ENCODE measurements at places on chromosomes 11 and 22. TPM values are rescaled to one million over a fixed set of nuclear protein-coding genes. Genes with fewer than 3 reads are reported as not detected.
A peak's percentile ranks its signal among the peaks of the same experiment; 100 is the strongest.

The EI24 gene
- total RNA-seq, result 146 TPM

The DBX1 gene
- total RNA-seq, result not detected

DNA sequence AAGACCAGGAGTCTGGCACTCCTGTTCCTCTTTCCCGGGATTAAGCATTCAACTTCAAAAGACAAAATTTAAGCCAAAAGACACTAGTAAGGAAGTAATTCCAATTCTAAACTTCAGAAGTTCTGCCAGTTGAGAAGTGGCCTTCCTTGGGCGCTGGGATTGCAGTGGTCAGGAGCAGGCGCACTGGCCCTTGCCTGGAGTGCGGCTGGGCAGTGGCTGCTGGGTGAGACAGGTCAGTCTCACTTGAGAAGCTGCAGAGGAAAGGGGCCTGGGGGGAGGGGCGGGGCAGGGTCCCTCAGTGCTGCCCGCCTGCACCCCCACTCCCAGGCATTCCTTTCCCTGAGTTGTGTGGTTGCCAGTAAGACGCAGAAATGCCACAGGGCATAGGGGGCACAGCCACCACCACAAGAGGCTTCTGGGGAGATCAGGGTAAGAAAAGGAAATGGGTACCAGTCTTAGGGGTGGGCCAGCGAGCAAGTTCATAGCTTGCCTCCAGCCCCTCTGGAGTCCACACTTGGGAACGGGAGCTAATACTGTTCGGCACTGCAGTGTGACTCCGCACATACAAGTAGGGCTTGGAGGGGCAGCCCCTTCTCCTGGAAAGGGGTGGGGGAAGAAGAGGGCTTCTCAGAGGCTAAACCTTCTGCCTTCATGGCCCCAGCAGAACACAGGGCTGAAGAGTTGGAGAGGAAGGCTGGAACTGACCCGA lies 5.5 kb downstream of the MRPL49 start:
- no peak for DNase-seq

GRCh38 chr22:36144886-36145541 lies 15.5 kb downstream of the APOL3 start:
- peak; percentile 14 for DNase-seq

DNA sequence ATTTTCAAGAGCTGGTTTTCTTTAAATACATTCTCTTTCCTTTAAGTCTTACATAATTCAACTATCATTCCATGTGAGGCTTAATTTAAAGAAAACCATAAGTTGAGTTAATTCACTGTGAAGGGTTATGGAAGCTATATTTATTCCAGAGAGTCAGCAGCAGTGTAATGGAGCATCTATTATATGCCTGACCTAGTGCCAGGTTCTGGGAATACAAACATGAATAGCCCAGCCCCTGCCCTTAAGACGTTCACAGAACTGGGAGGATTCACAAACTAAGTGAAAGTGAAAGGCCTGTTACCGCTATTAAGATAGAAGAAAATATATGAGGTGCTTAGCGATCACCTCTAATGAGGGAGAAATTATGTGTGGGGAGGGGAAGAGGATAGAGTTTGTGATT lies 408.9 kb upstream of the CCDC90B start:
- DNase-seq, result no peak

DNA sequence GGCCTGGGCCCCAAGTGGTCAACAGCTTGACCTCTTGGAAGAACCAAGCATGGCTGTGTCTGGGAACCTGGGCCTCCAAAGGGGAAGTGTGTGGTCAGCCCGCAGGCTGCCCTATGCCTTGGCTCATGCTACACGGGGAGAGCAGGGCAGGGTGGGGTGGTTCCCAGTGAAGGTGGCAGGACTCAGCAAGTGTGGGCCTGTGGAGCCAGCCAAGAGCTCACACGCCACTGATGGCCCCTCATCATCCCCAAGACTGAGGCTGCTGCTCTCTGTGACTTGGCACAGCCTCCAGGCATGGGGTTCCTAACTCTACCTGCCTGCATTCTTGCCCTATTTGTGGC lies 15.9 kb upstream of the DGCR8 start:
- no peak for DNase-seq

DNA sequence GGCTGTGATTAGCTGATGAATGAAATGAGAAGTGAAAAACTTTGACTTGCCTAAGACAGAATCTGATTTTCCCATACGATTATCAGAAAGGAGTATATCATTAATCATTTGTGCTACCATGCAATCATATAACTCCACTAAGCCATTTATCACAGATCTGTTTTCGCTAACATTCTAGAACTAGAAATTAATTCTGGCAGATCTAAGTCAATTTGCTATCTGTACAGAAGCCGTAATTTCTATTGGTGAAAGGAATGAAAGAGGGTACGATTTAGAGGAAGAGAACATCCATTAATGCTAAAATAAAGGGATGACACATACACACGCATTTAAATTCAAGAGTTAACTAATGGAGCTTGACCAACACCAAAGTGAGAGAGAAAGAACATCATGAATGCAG lies 201.6 kb downstream of the SBF2 start:
- DNase-seq, result no peak
